Tibial nerve (tissue), 4 donors: ENCODE measurements at places on chromosomes 16 and 17.

DNA sequence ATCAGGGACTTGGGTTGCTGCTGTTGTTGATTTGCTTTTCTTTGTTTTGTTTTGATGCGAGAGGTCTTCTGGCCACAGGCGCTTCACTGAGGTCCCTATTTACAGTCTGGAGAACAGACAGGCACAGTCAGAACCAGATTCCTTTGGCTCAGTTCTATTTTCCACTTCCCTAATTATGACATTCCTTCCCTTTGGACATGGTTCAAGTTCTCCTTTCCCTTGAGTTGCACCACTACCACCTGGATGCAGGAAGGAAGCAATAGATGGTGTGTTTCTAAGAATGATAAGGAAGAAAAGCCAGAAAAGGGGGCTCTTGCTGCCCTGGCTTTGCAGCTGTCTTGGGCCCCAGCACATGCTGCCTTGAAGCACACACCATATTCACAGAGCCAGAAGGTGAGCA is 160.6 kb downstream of the MAF start:
- no peak for DNase-seq

DNA sequence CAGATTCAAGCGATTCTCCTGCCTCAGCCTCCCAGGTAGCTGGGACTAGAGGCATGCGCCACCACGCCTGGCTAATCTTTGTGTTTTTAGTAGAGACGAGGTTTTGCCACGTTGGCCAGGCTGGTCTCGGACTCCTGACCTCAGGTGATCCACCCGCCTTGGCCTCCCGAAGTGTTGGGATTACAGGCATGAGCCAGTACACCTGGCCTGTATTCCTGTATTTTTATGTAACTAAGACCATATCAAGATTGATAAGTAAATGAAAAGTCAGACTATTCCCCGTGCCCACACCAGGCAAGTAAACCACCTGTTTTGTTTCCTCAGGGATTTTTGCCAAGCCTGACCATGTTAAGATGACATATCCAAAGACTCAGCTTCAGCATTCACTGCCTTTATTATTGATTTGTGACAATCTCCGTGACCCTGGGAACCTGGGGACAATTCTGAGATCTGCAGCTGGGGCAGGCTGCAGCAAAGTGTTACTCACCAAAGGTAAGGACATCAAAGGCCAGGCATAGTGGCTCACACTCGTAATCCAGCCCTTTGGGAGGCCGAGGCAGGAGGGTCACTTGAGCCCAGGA is 5.6 kb downstream of the MRM3 start:
- DNase-seq: no peak

- DNase-seq: peak; percentile 62
These were observed at the start of gene ZNF48 for GRCh38 chr16:30395155-30395991. ZNF48 (plus strand) TSS chr16:30395420; CDS start chr16:30395795, 375 bp downstream.

- no peak for DNase-seq
These were observed 68.3 kb downstream of the MARCHF10 start for GRCh38 chr17:62739645-62740388.

- DNase-seq: no peak
These were observed 113.0 kb downstream of the RBFOX3 start for GRCh38 chr17:79497777-79498348.

DNA sequence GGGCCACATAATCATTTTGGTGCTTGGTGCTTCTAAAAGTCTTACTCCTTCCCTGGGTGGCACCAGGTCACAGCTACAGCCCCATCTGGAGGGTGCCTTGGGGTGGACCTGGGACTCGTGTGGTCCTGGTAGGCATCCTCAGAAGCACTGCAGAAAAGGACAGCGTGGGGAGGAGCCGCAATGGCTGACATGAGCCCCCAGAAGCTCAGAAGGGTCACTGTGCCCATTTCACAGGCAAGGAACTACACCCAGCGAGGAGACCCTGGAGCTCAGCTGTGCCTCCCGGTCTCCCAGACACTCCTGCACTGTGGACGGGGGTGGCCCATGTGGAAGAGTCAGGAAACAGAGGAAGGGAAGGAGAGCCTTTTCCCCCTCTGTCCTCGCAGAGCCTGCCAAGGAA is 26.4 kb downstream of the C17orf100 start:
- DNase-seq: no peak
